ELF-1 (cell line): ENCODE measurements at places on chromosomes 1 and 21.

GRCh38 chr1:152582647-152583046 lies 2.3 kb upstream of the LCE3D start:
- no peak for DNase-seq

DNA sequence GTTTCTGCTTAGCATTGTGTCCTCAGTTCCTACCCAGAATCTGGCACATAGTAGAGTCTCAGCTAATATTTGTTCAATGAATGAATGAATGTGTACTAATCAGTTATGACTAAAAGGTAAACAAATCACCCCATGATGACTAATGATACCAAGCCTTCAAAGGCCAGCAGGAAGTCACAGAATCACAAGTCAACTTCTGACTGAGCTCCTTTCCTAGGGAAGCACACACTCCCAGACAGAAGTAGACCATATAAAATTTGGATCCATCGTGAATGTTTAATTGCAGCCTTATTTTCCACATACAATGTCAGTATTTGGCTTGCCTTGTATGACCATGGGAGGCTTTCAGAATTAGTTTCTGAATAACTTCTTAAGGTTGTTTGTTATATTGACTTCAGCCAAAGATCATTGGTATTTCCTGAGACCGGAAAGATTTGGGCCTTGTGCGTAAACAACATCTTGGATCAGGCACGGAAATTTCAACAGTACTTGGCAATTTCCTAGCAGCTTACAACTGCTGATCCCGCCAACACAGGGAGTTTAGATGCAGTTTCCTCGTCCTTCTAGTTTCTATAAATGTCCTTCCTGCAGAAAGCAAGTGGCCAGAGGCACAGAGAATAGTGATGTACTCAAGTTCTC lies 185.9 kb upstream of the ATP1B1 start:
- no peak for DNase-seq

- no peak for DNase-seq
Observed at GRCh38 chr1:167648252-167648849, 18.3 kb downstream of the RCSD1 start.

GRCh38 chr21:45386728-45387371 lies 18.1 kb upstream of the COL18A1 start:
- peak; percentile 53 for DNase-seq

DNA sequence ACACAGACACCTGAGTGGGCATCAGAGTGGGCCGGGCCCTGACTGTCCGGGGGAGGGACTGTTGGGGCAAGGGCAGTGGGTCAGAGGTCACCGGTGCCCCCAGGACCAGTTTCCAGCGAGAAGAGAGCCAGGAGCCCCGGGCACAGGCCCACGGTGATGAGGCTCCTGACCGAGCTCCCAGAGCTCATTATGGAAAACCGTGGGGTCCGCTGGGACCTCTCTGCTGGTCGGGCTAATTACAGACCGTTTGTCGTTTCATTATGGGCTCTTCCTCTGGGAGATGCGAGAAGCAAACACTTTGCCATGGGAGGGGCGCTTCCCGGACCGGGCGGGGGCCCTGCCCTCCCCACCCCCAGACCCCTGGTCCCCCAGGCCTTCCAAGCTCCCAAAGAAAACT lies 12.0 kb upstream of the TTLL10 start:
- no peak for DNase-seq

DNA sequence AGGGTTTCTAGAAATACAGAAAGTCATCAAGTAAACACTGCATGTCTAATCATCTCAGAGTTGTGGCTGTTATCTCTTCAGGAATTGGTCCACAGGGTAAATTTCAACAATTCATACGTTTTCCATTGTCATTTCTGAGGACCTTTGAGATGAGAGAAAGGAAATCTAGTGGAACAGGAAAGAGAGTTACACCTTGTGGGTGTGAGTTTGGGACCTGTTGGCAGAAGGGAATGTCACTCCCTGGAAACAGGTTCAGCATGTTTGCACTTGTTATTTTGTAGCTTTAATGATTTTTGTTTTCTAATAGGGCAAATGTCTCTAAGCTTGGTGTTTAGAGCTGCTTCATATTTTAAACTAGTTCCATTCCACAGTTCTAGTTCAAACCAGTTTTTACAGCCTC lies 5.6 kb downstream of the TMEM167B start:
- DNase-seq, result no peak

DNA sequence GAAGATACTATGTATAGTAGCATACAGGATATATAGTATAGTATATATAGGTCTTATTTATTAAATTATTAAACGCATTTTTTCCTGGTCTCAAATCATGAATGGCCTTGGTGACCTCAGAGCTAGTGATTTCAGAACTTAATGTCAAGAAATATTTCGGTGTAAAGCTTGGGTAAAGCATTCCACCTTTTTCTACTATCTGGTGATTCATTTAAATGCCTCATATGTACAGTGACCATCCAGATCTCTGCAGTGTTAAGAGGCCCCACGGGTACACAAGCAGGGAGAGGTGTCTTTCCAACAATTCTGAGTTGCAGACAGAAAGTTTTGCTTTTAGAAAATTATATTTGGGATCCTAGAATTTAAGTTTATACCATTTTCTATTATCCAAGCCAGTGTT lies 626.5 kb downstream of the PTPRC start:
- DNase-seq, result no peak

GRCh38 chr1:79648126-79648525 lies 641.6 kb upstream of the ADGRL4 start:
- DNase-seq, result no peak

DNA sequence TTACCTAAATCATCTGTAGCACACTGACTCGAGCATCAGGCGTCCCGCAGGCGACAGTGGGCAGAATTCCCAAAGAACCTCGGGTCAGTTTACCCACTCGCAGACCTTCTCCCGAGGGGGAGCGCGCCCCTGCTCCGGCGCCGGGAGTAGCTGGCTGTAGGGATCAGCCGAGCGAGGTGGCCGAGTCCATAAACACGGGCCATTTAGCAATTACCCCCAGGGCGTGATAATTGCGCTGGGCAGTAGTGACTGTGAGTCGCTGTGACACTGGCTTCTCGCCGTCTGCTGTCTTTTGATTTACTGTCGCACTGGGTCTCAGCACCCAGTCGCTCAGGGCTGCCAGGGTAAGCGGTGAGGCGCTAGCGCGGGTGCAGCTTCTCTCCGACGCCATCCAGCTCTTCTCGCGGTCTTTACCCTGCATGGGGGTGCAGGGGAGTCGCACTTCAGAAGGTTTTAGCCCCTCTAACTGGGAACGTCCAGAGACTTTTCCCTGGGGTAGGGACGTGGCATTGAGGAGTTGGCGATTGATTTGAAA lies 16.2 kb downstream of the HLX start:
- peak; percentile 50 for DNase-seq

GRCh38 chr1:78070758-78071157 lies 25.0 kb downstream of the GIPC2 start:
- DNase-seq, result no peak

DNA sequence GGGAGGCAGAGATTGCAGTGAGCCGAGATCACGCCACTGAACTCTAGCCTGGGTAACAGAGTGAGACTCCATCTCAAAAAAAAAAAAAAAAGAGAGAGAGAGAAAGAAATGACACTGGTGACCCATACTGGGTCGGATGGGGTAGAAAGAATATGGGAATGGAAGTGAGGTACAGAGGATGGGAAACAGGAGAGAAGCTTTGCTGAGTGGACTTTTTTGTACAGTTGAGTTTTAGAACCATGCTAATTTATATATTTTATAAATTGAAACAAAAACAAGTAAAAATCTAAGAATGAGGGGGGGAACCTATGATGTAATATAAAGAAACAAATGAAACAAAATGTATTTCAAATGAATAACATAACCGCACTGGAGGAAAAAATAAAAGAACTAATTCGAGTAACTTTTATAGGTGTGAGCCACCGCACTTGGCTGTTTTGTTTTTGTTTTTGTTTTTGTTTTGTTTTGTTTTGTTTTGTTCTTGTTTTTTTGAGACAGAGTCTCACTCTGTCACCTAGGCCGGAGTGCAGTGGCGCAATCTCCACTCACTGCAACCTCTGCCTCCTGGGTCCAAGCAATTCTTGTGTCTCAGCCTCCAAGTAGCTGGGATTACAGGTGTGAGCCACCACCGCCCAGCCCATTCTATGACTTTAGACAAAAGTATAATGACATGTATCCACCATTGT lies 18.3 kb upstream of the KLF17 start:
- DNase-seq, result no peak

GRCh38 chr1:119670898-119671297 lies 22.8 kb upstream of the ZNF697 start:
- DNase-seq, result no peak

DNA sequence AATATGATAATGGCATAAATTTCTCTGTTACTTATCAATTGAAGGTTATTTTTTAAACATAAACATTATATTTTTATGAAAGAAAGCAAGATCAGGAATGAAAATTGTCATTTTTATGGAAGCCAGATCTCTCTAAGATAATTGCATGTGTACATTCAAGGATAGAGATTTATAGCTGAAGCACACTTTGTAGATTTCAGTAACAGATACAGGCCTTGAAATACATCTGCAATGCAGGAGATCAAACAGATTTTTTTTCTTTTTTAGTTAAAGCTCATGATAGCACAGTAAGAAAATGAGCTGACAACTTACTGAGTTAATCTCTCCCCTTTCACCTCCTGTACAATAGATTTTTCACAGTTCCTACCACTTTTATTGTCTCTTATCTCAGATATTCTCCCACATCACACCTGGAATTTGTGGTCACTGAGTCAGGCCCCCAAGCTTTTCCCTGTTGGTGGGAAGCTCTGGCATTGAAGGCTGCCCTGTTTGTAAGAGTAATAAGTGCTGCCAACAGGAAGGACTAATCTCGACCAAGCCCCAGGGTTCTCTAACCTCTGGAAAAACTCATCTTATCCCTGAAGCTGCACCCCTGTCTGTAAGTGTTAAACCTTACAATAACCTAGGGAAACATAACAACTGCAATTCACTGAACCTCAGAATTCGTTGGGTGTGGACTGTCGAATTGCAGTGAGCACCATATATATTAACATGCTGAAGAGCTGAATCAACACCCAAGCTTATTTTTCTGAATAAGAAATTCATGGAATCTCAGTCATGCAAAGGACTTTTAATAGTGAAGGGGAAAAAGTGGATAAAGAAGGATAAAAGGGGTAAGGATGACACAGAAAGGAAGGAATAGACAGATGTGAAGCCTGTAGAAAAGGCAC lies 599.0 kb downstream of the LMO4 start:
- DNase-seq, result no peak

- no peak for DNase-seq
Observed at GRCh38 chr1:177163844-177164379, 600 bp downstream of the ASTN1 start.

DNA sequence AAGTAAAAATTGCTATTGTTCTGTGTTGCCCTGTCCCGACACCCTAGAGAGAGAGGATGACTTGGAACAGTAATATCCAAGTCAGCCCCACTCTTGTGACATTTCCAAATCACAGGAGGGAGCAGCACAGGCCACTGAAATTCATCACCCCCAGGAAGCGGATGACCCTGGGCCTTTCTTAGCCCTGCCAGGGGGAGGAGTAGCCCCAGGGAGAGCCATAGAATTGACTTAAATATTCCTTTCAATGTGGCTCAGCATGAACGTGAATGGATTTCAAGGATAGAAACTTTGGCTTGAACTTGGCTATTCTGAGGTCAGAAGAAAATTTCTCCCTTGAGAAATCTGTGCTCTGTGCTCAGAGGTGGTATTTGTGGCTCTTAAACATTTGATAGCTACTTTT lies 80.6 kb downstream of the CENPF start:
- DNase-seq, result peak; percentile 59

DNA sequence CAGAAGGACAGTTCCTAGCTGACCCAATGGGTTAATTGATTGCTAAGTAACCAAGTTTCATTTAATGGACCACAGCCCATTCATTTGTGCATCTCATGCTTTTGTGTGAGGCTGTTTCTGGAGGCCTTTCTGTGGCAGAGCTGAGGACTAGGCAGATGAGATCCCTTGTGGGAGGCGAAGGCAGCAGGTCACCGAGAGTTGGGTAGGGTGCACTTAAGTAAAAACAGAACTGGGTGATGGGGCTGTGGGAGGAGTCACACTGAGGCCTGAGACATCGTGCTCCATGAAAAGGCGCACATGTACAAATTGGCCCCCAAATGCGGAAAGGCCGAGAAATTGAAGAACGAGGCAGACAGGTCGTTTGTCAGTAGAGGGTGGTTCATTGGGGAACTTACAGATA lies 60.9 kb downstream of the S100B start:
- no peak for DNase-seq

- DNase-seq, result no peak
Observed at GRCh38 chr1:34477632-34478141, 277.2 kb upstream of the GJB5 start.

GRCh38 chr1:180610556-180611015 lies 21.2 kb upstream of the XPR1 start:
- no peak for DNase-seq

GRCh38 chr1:53622531-53622930 lies 116.4 kb downstream of the GLIS1 start:
- no peak for DNase-seq

- no peak for DNase-seq
Observed at GRCh38 chr1:220326578-220326977, 54.3 kb upstream of the RAB3GAP2 start.

DNA sequence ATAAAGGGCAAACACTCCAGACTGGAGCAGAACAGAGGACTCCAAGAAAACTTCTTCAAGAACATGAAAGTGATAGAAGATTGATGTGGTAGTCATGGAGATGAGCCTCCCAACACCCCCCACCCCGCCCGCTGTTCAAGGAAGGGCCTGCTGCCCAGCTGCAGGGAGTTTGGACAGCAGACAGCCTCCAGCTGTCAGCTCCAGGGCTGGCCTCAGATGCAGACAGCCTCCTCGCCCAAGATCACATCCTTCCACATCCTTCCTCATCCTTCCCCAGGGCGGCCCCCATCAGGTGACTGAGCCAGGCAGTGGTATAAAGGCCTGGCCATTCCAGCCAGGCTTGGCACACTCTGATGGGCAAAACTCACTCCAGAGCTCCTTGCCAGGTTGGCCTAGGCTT lies 24.6 kb downstream of the HMGN2 start:
- DNase-seq, result no peak

- DNase-seq, result no peak
Observed at GRCh38 chr1:11418056-11418455, 60.9 kb upstream of the DISP3 start.

DNA sequence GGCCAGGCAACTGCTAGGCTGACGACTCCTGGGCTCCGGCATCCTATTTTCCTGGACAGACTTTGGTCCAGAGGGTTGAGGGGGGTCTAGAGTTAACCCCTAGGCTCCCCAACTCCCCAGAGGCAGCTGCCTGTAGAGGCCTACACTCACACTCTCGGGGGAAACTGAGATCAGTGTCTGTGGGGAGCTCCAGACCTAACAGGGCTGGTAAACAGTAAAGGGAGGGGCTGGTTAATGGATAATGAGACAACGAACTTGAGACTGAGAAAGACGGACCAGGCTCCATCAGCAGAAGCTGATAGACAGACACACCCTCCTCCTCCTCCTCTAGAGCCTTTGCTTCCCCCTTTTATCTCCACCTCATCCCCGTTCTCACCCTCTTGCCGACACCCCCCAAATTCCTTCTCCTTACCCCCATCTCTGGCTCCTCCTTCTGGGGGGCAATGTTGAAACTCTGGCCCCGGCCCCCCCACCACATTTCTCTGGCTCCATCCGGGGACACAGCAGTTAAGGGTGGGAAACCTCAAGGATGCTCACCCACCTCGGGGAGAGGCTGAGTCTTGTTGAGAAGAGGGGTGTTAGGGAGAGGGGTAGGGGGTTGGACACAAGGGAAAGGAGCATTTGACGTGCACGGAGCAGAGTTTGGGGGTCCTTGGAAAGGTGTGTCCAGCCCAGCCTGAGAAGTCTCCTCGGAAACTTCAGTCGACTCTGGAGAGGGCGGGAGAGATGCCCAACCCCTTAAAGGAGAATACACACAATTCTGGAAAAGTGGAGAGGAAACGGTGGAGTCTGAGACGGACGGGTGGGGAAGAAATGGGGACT lies at the start of gene MTMR11:
Gene MTMR11 (minus strand): TSS at position 710 of the 822 bp plus-strand sequence. CDS start 232 bp downstream, at position 478.
- peak; percentile 28 for DNase-seq
